ENCODE measurements at places on chromosomes 12 and 14. TPM values are rescaled to one million over a fixed set of nuclear protein-coding genes. Genes with fewer than 3 reads are reported as not detected.

Gene RNFT2
- 2.2 TPM for total RNA-seq

Gene RPS6KA5
- 17.8 TPM for total RNA-seq

DNA sequence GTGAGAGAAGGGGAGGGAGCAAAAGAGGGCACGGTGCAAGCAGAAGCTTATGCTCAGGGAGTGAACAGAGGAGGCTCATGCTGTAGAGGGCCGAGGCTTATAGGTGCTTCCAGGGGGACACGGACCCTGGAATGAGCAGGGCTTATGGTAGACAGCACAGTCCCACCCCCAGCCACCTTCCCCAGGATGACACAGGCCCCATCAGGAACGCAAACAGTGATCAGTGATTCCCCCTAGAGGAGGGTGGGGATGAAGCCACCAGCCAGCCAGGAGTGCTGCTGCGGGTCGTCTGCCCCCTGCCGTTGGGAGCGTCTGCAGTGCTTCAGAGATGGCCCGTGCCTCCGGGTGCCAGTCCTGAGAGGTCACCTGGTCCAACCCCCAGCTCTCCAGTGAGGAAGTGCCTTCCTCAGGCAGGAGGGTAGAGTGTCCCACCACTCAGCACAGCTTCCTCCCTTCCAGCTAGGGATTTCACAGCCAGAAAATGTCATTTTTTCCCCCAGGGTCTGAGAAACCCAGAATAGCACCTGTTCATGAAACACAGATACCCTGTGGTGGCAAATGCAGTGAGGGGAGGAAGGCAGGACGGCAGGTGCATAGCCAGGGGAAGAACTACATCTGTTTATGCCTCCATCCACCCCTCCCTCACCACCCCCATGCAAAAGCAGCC, 60.7 kb downstream of the SLC6A12 start:
- no peaks in the 10 kb centered on the region for H3K27me3 ChIP-seq
- H3K36me3 ChIP-seq: no peaks in the 10 kb centered on the region
- peak; percentile 53 for DNase-seq
- no peak overlapping the region for H3K27ac ChIP-seq
- no peaks in the 10 kb centered on the region for H3K4me1 ChIP-seq
- no peak overlapping the region for H3K4me3 ChIP-seq

- no peaks in the 10 kb centered on the region for H3K4me1 ChIP-seq
- no peak for DNase-seq
- no peak overlapping the region for H3K27ac ChIP-seq
- no peaks in the 10 kb centered on the region for H3K36me3 ChIP-seq
- H3K27me3 ChIP-seq: no peaks in the 10 kb centered on the region
These were observed 218.0 kb downstream of the PPM1H start for GRCh38 chr12:62716866-62717525.

- no peak overlapping the region for H3K27ac ChIP-seq
- H3K27me3 ChIP-seq: no peaks in the 10 kb centered on the region
- no peaks in the 10 kb centered on the region for H3K4me1 ChIP-seq
- no peak overlapping the region for H3K4me3 ChIP-seq
- no peaks in the 10 kb centered on the region for H3K36me3 ChIP-seq
- DNase-seq: no peak
These were observed 85.9 kb downstream of the KIF21A start for GRCh38 chr12:39357041-39357440.

DNA sequence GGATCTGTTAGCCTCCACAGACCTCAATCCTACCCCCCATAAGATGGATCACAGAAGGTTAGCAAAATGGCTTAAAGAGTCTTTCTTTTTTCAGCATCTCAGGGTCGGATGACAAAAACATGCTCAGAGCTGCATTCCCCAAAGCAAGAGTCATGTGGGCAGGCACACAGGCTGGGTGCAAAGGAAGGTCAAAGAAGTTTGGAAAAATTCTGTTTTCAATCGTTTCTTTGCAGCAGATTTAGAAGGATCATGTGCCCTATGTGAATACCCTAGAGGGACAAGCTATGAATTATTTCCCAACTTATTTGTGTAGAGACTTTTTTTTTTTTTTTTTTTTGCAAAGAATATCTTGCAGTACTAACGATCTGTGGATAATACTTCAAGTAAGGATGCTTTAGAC, 845.4 kb downstream of the VRK1 start:
- no peak for DNase-seq
- no peak overlapping the region for H3K27ac ChIP-seq
- H3K27me3 ChIP-seq: no peaks in the 10 kb centered on the region
- H3K4me1 ChIP-seq: no peaks in the 10 kb centered on the region
- no peak overlapping the region for H3K4me3 ChIP-seq

DNA sequence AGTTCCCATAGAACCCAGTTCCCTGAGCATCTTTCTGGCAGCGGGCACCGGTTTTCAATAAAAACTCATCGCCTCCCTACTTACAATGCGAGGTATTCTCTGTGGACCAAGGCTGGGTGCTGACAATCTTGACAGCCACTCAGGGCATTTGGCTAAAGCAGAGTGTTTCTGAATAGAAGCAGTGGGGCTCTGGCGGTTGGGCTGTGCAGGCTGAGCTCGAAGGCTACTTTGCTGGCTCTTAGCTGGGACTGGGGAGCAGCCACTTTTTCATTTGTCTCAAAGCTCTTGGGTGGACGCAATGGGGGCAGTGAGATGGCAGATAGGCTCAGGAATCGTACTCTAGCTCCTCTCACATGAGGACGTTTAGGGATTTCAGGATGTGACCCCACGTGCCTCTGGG, 151.8 kb downstream of the UNC79 start:
- no peak overlapping the region for H3K27ac ChIP-seq
- H3K36me3 ChIP-seq: no peaks in the 10 kb centered on the region
- no peaks in the 10 kb centered on the region for H3K4me1 ChIP-seq
- DNase-seq: no peak
- H3K27me3 ChIP-seq: no peaks in the 10 kb centered on the region

DNA sequence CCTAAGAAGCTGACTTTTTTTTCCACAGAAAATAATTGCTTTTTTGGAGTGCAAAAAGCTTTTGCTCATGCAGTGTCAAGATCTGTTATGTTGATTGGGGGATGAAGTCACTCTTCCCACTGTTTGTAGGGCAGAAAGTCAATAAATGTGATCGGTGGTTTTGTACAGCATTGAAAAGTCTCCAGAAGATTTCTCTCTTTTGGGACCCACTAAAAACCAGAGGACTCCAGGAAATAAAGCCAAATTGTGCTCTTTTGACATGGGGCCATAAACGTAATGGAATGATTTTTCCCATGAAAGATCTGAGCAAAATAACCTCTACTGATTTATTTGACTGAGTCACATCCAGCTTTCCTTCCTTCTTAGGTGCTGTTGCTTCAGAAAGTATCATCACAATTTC, 122.5 kb downstream of the SNAPC1 start:
- no peak for DNase-seq
- H3K4me1 ChIP-seq: no peaks in the 10 kb centered on the region
- H3K4me3 ChIP-seq: no peak overlapping the region

DNA sequence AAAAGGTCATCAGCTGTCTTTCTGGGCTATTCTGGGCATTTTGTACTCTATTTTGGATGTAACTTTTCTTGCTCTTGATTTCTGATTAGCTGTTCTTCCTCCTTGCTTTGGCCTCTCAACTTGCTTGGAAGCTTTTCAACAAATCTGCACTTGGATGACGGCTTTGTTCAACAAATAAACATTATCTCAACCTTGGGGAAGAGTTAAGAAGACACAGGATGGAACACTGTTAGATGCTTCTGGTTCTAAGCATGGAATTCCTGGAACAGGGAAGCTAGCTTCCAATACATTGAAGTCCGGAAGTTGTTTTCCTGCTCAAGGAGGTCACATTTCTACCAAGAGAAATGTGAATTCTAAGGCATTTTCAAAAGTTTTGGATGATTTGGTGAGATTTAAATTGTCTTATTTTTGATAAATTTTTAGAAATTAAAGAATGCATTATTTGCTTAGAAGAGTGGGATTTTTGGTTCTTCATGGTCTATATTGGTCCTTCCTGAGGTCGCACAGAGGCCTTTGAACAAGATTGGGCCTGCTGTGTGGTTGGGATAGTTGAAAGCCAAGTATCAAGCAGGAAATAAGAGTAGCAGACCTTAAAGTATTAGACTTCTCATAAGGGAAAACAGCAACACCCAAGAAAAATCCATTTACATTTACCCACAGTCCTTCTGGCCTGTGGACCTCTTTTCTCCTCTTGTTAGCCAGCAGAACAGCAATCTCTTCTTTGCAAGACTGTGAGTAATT, 59.2 kb downstream of the PPFIBP1 start:
- no peak overlapping the region for H3K4me3 ChIP-seq
- DNase-seq: no peak
- H3K27me3 ChIP-seq: no peaks in the 10 kb centered on the region
- H3K27ac ChIP-seq: peak overlapping the region; percentile 87
- no peaks in the 10 kb centered on the region for H3K36me3 ChIP-seq

Data from upper lobe of left lung (tissue), 6 donors.